ENCODE measurements at places on chromosomes 12 and 14.
A peak's percentile ranks its signal among the peaks of the same experiment; 100 is the strongest.

- DNase-seq = no peak
These were observed 454.2 kb downstream of the AEBP2 start for GRCh38 chr12:19893514-19893913.

DNA sequence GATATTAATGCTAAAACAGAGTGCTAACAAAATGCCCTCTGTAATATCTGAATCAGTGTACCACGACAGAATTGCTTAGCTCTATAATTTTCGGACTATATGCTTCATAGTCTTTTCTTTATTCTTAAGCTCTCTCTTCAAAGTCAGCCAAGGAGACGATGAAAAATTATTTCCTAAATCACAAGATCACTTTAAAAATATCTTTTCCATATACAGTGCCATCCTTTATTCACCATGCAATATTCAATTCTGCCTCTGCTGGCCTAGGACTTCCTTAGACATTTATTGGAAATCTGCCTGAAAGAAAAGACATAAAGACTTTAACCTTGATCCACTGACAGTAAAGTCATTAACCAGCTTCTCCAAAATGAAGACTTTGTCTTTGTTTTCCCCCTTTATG lies 238.9 kb upstream of the BTG1 start:
- no peak for DNase-seq

DNA sequence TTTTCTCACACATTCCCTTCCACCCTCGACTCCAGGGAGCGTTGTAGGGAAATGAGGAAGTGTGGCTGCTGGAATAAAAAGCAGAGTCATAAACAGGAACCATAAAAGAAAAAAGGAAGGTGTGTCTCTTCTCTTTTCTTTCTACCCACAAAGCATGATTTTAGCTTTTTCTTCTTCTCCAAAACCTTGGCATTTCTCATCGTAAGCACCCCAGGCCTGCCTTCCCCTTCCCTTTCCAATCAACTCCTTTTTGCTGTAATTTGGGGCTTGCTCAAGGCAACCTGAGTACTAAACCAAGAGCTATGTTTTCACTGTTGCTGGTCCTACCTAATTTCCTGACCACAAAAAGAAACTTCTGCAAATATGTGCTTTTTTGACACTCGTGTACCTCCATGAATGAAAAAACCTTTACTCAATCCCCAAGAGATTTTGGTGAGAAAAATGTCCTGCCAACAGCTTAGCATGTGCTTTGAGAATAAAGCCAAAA lies 9.2 kb downstream of the PLBD1 start:
- DNase-seq = no peak

DNA sequence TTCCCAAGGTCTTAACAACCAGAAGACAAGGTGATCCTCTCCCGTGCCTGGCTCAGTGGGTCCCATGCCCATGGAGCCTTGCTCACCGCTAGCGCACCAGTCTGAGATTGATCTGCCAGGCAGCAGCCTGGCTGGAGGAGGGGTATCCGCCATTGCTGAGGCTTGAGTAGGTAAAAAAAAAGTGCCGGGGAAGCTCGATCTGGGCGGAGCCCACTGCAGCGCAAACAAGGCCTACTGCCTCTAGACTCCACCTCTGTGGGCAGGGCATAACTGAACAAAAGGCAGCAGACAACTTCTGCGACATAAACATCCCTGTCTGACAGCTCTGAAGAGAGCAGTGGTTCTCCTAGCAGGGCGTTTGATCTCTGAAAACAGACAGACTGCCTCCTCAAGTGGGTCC lies 104.0 kb downstream of the C14orf39 start:
- no peak for DNase-seq

GRCh38 chr12:8648576-8649205 lies 13.9 kb downstream of the MFAP5 start:
- DNase-seq = peak; percentile 37

- DNase-seq = no peak
These were observed 120.7 kb downstream of the C12orf75 start for GRCh38 chr12:105451211-105451610.

DNA sequence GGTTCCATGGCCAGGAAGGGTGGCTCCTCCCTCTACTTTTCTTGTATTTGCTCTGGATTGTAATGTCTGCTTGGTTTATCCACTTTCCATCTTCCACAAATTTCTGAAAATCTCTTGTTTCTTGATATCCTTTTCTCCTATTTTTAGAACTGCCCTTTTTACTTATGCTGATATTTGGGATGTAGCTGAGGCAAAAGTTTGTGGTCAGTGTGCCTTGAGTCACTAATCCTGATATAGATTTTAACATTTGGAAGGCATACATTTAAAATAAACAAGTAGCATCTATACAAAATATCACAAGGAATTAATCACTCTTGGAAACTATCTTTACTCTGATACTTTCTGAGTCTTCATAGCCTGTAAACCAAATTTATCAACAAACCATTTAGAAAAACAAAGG lies 11.0 kb downstream of the GRIP1 start:
- no peak for DNase-seq

GRCh38 chr12:120713861-120714482 lies 3.7 kb downstream of the UNC119B start:
- peak; percentile 67 for DNase-seq

DNA sequence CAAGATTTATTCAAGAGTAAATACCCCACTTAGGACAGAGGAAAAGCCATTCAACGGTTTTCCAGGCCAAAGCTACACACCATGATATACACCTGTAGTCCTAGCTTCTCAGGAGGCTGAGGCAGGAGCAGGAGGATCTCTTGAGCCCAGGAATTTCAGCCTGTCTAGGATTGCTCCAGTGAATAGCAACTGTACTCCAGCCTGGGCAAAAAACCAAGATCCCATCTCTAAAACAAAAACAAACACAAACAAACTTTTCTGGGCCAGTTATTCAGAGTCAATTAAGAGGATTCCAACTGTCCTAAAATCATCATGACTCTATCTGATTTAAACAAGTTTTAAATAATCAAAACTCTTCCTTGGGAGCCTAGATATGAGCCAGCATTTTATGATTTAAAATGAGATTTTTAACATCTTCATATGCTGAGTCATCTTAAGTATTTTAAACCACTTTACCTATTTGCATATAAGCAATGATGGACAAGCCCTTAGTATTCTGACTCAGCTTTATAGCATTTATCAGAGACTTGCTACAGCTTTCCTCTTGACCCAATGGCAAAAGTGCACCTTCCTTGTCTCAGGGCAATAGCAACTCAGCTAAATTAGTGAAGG lies 77.1 kb downstream of the KCNMB4 start:
- DNase-seq = no peak

- no peak for DNase-seq
These were observed 194.2 kb upstream of the ABCD2 start for GRCh38 chr12:39813776-39814175.

GRCh38 chr14:90179809-90180779 lies 76.3 kb upstream of the PSMC1 start:
- no peak for DNase-seq

- no peak for DNase-seq
These were observed 283.6 kb downstream of the PCNX1 start for GRCh38 chr14:71190770-71191374.

DNA sequence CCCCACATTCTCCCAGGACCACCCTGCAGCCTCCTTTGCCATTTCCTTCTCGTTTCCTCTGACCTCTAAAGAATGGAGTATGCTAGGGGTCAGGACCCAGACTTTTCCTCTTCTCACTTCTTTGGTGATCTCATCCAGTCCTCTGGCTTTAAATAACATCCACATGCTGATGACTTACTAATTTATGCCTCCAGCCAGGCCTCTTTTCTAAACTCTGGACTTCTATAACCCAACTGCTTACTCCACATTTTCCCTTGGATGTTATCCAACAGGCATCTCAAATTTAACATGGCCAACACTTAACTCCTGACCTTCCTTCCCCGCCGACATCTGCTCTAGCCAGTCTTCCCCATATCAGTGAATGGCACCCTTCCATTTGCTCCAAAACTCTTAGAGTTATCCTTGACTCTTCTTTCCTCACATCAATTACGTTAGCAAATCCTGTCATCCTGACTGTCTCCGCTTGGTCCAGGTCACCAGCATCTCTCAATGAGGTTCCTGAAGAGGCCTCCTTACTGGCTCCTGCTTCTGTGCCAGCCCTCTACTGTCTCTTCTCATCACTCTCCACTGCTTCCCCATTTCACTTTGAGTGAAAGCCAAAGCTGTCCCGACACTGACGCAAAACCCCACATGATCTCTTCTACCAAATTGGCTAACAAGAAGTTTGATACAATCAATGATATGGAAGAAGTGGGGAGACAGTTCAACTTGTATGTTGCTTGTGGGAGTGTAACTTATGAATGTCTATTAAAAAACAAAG lies 42.7 kb downstream of the TMBIM6 start:
- no peak for DNase-seq

DNA sequence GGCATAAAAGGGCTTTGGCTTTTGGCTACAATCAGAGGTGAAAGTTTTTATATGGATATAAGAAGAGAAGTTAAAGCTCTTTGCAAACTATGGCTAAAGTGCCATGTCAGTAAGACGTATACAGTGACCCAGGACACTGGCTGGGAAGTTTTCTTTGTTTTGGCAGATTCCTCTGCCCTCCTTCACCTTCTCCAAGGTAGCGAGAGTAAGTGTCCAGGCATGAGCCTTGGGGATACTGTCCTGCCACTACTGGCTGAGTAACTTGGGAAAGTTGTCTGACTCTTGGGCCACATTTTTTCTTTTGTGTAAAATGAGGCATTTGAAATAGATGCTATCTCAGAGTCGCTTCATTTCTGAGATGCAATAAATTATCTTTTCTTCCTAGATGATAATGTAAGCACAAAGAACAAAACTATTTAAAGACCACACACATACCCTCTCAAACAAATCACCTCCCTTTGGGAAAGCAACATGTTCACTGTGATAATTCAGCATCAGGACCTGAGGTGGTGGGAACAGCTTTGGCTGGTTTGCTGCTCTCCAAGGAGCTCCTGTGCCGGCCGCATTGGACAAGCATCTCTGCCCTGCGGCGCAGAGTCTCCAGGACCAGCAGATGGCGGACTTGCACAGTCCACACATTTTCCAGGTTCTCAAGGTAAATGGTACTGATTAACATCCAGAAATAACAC lies 106.3 kb downstream of the PTCSC3 start:
- peak; percentile 15 for DNase-seq
